Renal cortex interstitium (tissue), 15 donors: ENCODE measurements at places on chromosomes 11 and 22. TPM values are rescaled to one million over a fixed set of nuclear protein-coding genes. Genes with fewer than 3 reads are reported as not detected.

The A4GALT gene
- 20.1 TPM for polyA plus RNA-seq

The PRDX5 gene
- polyA plus RNA-seq: 207 TPM

- DNase-seq: no peak
Observed at GRCh38 chr22:24482575-24482974, 12.6 kb upstream of the UPB1 start.

DNA sequence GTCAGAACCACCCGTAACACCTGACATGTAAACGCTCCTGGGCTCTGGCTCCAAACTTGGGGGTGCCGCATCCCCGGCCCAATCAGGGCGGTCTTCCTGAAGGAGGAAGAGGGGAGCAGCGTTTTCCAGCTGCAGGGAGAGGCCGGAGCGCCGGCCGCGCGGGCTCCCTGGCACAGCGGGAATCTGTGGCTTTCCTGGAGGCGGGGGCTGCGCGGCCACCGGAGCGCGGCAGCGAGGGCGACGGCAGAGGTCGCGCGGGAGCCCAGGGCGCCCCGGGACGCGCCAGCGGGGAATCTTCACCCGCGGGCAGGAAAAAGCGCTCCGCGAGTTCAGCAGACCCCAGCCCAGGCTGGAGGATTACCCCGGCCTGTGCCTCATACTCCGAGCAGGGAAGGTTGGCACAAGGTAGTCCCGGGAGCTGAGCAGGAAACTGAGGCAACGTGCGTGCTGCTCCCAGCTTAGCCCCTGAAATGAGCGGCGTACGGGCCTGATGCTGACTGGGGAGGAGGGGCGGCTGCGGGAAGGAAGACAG, 600 bp upstream of the ESAM start:
- DNase-seq: no peak

GRCh38 chr11:128779036-128779435, 85.2 kb downstream of the FLI1 start:
- DNase-seq: no peak
